ENCODE measurements at places on chromosomes 4 and X.

GRCh38 chr4:120855307-120856001 is 67.1 kb downstream of the PRDM5 start:
- DNase-seq: no peak

DNA sequence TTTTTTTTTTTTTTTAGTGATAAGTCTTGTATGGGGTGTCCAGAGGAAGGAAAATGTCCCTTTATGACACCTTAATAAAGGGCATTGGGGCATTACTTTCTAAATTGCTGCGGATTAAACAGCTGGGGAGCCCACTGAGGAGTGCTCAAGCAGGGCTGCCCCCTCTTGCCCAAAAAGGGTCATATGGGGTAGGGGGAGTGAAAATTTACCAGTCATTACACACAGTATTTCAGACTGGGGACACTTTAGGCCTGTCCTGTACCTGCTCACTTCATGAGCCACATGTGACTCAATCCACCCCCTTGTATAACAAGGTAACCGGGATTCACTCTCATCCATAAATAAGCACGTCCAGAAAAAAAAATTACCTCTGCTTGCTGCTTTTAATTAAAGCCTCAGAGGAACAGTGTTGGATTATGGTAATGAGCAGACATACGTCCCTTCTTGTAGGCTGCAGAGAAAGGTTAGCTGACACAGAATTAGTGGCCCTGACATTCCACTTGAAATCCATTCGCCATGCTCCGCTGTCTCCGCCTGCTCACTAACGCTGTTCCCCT is 1.8 kb downstream of the PRDM8 start:
- DNase-seq: no peak

- DNase-seq: no peak
These were observed 46.0 kb downstream of the HADH start for GRCh38 chr4:108035691-108036090.

GRCh38 chrX:107272431-107272921 is 66.1 kb downstream of the DNAAF6 start:
- DNase-seq: no peak

DNA sequence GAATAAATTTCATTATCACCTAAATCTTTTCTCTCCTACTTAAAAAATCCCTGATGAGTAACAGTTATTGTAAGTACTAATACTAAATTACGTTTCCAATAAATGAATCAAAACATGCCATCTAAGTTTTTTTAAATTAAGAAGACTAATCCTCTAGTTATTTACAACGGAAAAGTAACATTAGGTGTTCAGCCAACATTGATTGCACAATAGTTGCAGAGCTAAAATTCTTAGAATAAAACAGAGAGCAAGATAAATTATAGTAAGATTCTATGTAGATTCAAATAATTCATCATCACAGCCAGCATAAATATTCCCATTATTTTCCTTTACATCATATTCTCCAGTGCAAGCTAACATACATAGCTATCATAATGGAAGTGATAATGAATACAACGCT is 139.2 kb downstream of the HDX start:
- no peak for DNase-seq

DNA sequence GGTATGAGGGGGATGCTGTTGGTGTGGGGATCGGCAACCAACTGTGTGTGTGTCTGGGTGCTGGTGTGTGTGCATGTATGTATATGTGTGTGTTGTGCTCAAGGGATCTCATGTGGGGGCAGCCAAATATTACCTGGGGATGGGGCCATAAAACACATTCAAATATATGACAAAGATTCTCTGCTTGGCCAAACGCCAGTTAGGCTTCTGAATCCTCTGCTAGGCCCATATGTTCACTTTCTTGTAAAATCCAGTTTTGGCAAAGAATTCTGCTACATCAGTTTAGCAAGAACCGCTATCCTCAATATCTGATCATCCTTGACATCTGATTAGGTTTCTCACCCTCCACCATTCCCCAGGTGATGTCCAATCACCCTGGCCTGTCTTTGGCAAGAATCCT is 106.6 kb downstream of the RASL11B start:
- no peak for DNase-seq

DNA sequence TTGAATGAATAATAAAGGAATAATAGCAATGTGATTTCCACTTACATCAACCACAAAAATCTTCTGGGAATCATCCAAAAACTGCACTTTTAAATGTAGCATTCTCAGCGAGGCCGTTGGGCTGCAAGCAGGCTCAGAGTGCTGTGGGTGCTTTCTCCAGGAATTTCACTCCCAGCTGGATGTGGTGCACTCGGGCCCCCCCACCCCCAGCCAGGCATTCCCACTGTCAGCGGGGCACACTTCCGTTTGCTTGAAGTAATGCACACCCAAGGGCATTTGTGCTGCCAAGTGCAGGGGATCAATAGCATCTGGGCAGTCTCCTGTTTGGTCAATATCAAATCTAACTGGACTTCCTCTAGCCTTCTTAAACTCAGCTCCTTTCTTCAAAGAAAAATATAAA is at the start of gene FRMD7:
Gene FRMD7 (minus strand): TSS at position 278 of the 400 bp plus-strand sequence. CDS start 176 bp downstream, at position 102.
- no peak for DNase-seq

DNA sequence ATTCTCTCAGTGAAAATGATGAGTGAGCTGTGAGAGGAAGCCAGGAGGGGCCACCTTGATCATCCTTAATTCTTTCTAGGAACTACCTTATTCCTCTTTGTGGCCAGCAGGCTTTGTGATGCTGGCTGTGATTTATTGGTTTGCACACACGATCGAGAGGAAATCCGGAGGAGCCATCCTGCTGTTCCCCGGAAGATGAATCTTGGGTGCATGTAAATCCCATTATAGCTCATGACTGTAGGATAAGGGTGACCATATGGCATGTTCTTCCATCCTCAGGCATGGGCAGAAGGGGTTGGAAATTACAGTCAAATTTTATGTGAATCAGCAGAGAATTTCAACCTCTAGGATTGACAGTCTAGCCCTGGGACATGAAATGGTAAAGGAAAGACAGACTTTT is 254.5 kb downstream of the UNC5C start:
- DNase-seq: no peak

All from CD8-positive, alpha-beta memory T cell (primary cell).